Stimulated activated CD4-positive, alpha-beta T cell treated with anti-CD3 and anti-CD28 coated beads, Interleukin-1b, Interleukin-23, amount 100 ng/mL, for 48 hours (primary cell): ENCODE measurements at places on chromosomes 7 and 10.

DNA sequence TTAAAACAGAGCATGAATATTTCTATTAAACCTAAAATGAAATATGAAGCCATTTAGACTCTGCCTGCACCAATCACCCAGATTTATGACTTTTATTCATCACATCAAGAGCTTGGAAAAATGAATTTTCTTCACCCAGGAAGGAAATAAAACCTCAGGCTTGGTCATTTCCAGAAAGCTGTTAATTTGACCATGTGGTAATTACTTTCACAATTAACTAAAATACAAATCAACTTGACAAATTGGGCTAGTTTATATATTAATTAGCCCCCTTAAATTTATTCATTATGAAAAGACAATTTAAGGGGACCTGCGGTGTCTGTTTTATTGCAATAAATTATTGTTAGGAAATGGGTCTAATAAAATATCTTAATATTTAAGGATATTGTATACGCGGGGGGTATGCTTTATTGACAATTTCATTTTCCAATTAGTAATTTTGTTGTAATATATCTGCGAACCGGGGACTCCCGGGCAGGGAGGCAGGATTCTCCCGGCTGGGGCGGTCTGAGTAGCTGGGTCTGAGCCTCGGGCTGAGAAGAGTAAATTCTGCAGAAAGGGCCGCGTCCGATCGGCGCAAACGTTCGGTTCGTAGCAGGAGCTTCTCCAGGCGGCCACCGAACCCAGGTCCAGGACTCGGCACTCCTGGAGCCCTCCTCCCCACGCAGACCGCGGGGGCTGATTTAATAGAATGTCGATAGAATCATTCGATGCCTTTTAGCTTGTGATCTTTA lies 9.4 kb upstream of the MNX1 start:
- DNase-seq = no peak

GRCh38 chr7:159022238-159022993 lies 122.3 kb downstream of the VIPR2 start:
- no peak for DNase-seq

DNA sequence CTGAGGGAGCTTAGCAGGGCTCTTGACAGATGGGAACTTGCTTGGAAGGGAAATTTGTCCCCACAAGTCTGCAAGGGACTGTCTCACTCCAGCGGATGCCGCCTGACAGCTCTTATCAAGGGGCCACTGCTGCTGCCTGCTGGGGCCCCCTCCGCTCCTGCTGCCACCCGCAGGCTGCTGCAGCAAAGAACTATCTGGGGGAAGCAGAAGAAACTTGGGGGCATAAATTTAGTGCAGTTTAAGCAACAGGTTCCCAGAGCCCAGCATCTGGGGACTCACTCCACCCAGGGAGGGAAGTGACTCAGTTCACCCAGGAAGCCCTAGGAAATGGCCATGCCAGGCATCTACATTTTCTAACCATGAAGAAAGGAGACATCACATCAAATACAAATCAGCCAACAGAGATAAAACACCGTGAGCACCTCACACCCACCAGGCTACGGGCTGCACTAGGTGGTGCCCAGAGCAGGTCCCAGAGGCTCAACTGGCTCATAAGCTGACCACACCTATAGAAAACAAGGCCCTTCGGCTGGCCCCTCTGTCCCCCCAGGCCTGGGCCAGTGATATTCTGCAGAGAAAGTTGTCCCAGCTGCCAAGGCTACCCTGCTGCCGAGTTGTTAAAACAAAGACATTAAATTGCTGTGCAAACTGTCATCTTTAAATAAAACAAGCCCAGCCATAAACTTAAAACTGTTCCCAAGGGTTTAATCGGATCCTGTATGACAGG lies 3.7 kb downstream of the RGS10 start:
- peak; percentile 42 for DNase-seq

- DNase-seq = peak; percentile 19
Measured at GRCh38 chr10:97708976-97709946, 4.3 kb upstream of the MARVELD1 start.

- no peak for DNase-seq
Measured at GRCh38 chr10:80646366-80646765, 108.7 kb downstream of the SH2D4B start.

GRCh38 chr10:123995461-123996131 lies 97.8 kb downstream of the CHST15 start:
- no peak for DNase-seq

DNA sequence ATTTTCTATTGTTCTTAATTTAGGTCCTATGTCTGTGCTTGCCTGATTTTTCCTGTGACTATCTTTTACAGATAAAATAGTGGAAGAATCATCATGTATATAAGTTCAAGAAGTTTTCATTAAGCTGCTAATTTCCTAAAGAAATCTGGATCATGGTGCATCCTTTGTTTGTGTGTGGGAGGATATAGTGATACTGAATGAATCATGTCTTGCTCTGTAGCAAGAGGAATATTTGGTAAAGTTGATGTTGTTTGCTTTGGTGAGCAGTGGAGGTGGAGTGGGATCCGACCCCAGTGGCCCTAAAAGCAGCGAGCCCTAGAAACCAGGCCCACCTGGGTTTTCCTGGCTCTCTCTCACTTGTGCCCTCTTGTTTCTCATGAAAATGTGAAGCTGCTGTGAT lies 83.7 kb downstream of the CCNY start:
- DNase-seq = no peak

GRCh38 chr10:118584181-118584954 lies 11.1 kb downstream of the PRLHR start:
- no peak for DNase-seq

DNA sequence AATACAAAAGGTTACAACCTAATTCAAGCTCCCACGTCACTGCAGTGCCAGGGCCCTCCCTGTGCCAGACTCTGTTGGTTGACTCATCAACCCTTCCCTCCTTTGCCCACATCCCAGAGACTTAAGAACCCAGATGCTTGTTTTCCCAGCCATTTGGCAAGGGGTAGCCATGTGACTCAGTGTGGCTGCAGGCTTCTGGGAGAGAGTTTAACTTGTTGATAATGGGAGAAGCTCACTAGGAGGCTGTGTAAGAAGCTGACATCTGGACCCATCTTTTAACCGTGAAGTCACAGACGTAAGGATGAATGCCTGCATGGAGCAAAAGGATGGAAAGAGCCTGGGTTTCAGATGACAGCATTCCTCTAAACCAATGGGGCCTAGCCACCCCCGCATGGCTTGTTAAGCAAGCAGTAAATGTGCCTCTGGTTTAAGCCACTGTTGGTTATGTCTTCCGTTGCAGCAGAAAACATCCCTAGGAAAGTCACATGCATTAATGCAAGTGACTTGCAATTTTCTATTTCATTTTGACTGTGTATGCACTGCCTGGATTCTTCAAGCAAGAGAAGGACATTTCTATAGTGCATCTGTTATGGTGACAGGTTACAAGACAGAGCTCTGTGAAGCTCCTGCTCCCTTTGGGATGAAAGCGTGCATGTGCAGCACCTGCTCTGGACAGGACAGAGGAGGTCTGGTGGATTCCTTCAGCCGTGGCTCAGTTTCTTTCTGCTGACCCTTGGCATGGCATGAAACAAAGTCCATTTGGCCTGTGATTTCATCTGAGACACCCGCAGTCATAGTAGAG lies 57.5 kb upstream of the CREB5 start:
- no peak for DNase-seq

DNA sequence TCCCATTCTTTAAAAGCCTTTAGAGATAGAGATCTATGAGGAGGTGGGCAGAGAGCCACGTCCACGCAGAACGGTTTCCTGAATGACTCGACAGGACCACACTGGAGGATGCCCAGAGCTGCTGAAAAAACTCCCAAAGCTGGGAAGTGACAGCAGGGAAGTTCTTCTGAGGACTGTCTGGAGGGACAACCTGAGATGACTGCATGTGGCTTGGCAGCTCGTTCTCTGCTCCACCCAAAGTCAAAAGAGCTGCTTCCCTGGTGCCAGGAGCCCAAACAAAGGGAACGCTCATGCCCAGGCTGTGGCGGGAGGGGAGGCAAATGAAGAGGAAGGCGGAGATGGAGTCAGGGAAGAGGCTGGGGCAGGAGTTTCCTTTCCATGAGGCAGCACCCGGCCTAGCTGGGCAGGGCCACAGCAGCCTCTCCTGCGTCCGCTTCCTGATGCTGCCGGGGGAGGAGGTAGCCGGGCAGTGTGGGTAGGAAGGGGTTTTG lies 95.4 kb downstream of the CCDC3 start:
- DNase-seq = no peak

DNA sequence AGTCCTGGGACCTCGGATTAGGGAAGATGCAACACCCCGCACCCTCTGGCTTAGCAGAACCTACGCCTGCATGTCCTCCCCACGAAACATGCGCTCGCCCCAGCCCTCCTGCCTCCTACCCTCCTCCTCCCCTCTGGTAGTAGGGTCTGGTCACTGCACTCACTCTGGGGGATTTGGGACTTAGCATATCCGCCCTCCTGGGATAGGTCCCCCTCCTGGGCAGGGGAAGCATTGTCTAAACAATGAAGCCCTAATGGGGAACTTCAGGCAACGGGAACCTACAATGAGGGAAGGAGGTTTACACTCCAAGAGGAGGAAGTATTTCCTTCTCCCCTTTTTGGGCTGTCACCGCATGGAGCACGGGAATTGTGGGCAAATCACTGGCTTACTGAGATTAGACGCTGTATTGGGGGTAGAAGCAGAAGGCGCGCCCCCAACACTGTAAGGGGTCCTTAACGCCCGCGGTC lies 892 bp downstream of the CRHR2 start:
- DNase-seq = no peak

DNA sequence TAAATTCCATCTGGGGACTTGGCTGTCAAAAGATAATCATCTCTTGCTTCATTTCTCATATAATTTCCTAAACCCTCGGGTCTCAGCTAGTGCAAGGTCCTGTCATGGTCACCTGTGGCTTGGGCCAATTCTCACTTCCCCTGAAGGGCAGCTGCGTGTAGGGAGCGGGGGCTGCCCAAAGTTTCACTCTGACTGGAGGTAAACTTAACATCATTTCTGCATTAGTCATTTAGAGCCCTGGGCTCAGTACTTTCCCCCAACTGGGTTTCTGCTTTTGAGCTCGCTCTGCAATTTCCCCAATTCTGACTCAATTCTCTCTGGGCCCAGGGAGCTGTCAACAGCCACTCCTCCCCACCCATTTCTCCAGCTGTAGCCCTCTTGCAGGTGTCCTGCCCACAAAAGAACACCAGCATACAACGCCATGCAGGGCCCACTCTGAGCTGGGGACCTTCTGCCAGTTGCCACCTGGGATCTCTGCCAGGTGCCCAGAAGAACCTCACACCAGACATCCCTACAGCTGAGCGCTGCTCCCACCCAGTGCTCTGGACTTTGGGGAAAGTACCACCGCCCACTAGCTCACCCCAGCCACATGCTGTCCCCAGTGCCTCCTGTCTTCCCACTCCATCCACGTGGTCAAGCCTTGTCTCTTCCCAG lies 37.9 kb downstream of the VOPP1 start:
- peak; percentile 85 for DNase-seq

- no peak for DNase-seq
Measured at GRCh38 chr10:119090968-119091367, 10.4 kb upstream of the EIF3A start.

DNA sequence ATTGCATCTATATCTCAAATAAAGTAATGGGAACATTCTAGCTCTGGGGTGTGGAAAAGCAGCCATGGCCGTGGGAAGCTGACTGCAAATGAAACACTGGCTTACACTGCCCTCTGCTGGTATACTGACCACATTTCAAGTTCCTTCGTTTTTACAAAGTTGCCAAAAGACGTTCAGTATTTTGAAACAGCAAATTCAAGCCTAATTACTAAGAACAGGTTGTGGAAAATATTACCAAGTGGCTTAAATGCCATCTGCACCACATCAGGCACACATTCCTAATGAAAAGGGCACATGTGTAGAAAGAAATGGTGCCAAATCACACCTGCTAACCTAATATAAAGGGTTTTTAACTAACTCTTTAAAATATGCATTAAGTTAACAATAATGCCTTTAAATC lies 83.9 kb downstream of the JAZF1 start:
- peak; percentile 16 for DNase-seq

GRCh38 chr7:56009695-56010094 lies 41.5 kb downstream of the PSPH start:
- no peak for DNase-seq

DNA sequence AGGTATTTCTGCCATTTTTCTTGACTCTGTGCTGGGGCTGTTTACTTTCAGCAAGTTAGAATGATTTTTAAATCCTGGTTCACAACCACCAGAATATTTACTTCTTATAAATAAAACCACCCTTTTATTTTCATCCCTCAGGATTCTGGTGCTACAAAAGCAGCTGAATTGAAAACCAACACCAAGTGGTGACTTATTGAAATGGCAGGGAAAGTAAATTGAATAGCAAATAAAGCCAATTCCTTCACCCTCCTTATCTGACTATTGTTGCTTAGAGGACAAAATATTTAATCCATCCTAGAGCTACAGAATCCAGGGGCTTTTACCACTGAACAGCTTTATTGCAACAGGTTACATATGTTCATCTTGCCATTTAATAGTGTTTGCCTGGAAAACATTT lies 828.6 kb upstream of the GHITM start:
- DNase-seq = no peak

DNA sequence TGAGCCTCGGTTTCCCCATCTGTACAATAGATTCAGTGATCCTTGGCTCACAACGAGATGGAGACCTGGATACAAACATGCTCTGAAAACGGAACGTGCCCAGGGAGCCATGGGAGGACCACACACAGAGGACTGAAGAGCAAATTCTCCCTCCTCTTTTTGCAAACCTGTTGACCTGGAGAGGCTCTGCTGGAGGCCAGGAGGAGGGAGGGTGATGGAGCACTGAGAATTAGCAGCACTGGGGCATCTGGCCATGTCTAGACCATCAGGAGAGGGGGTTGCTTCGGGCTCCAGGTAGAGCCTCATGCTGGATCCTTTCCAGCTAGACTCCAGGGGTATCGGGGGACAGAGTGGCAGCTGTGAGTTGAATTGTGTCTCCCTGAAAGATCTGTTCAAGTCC lies 97.4 kb upstream of the GPR26 start:
- no peak for DNase-seq

DNA sequence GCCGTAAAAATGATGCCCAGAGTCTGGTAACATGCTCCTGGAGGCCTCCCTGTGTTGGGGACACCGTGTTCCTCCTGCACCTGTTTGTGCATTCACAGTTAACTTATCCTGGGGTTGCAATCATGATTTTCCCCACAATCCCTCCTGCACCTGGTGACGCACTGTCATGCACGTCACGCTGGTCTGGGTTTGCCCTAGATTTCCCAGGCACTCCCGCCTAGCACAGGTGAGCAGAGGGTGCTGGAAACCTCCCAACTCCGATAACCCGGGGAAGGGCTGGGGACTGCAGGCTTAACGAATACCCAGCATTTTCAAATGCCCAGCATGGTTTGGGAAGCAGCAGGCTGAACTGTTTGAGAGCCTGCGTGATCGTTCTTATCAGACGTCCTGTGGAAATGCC lies 427.1 kb downstream of the TCERG1L start:
- DNase-seq = no peak

GRCh38 chr7:132511921-132512320 lies 64.3 kb downstream of the PLXNA4 start:
- no peak for DNase-seq

- DNase-seq = no peak
Measured at GRCh38 chr10:94571081-94571480, 25.5 kb downstream of the HELLS start.

DNA sequence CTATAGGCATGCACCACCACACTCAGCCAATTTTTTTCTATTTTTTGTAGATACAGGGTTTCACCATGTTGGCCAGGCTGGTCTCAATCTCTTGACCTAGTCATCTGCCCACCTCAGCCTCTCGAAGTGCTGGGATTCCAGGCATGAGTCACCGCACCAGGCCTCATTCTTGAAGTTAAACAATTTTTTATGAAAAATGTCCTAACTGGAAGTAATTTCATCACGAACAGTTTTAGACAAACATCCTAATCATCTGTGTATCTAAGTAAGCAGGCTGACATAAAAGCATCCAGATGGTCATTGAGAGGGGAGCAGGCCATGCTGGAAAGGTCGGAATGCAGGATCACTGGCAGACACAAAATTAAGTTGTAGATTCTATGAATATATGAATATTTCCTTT lies 269.1 kb downstream of the ZMYND11 start:
- no peak for DNase-seq
